ENCODE measurements at places on chromosomes 11 and 22.
A peak's percentile ranks its signal among the peaks of the same experiment; 100 is the strongest.

- DNase-seq = no peak
Measured at GRCh38 chr11:46559815-46560214, 34.0 kb downstream of the AMBRA1 start.

DNA sequence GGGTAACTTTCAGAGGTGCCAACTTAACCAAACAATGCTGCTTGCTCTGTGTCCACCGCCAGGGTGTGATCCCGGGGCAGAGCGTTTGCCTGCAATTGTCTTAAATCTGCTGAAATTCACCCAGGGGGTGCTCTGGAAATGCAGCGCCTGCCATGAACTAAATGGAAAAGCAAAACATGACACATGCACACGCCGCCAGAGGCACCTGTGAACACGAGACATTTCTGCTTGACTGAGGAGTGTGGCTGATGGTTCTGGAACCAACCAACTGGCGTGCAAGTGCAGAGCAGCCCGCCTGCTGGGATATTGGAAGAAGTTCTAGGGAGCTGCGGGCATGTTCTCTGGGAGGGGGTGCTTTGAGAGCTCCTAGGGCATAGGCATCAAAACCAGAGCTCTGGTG lies 30.4 kb downstream of the DSCAML1 start:
- no peak for DNase-seq

DNA sequence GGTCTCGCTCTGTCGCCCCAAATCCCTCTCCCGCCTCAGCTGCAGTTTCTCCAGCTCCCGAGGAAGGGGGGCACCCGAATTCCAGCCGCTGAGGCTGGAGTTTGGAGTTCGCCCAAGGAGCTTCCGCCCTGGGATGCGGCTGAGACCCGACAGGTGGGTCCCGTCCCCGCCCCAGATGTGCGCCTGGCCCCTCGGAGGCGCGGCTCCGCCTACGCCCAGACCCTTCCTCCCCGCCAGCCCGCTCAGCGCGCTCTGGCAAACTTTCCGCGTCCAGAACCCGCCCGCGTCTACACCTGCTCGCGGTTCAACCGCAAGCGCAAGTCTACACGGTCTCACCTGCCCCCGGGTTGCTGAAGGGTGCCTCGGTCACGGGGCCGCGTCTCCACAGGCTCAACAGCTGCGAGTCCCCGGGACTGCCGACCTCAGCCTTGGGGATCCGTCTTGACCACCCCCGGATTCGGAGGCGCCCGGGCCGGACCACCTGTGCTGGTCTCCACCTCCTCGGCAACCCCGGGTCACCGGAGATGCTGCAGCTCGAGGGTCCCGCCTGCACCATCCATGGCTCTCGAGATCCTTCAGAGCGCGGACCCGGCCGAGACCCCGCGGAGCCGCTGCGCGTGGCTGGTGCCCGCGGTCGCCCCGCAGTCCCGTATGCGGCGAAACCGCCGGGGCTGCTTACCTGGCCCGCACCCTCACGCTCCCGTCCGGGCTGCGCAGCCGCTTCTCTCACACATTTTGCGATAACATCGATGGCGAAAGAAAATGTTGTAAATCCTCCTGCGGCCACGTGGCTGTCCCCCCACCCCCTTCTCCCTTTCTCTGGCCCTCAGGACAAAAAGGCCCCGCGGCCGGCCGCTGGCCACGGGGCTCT lies 63.6 kb downstream of the NFAM1 start:
- no peak for DNase-seq

- DNase-seq = no peak
Measured at GRCh38 chr11:126332221-126332711, 23.2 kb upstream of the ST3GAL4 start.

GRCh38 chr11:120612513-120613263 lies 101.1 kb downstream of the GRIK4 start:
- DNase-seq = no peak

DNA sequence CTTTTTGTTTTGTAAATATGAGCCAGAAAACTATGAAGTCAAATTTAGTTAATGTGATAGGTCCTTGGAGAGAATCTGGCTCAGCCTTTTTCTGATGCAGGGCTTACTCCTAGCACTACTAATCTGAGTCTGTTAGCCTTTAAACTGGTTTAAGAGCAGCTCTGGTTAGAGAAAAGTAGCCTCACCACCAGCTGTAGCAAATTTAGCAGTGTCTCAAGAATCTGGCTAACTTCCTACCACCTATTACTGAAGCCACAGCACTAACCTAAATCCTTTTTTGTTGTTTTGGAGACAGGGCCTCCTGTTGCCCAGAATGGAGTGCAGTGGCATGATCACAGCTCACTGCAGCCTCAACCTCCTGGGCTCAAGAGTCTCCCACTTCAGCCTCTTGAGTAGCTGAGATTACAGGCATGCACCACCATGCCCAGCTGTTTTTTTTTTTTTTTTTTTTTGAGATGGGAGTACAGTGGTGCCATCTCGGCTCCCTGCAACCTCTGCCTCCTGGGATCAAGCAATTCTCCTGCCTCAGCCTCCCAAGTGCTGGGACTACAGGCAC lies 13.9 kb downstream of the RBM4B start:
- no peak for DNase-seq

DNA sequence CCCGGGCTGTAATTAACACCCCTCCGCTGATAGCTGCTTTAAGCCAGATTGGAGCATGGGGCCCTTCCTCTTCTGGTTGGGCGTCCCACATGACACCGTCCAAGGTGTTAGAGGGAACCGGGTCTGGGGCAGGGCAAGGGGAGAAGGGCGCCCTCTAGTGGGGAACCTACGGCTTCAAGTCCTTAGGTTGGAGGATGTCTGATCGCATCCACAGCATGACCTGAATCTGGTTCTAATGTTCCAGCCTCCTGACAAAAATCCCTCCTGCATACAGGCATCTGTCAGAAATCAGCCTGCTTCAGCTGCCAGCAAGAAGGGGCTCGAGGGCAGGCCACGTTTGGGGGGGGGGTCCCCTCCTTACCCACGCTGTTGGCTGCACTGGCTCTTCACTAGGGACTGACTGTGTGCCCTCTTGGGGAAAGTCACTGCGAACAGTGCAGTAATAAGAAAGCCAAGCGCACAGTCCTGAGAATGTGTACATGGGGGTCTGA lies 94.2 kb upstream of the TBCEL start:
- DNase-seq = peak; percentile 26

All from CD4-positive, alpha-beta T cell treated with Interferon gamma for 1 hour (primary cell).